Stimulated activated CD4-positive, alpha-beta T cell treated with anti-CD3 and anti-CD28 coated beads, Interleukin-1b, Interleukin-23, amount 100 ng/mL, for 1 hour (primary cell): ENCODE measurements at places on chromosomes 5 and 9.

- DNase-seq, result no peak
Measured at GRCh38 chr5:56164376-56164775, 68.8 kb downstream of the ANKRD55 start.

DNA sequence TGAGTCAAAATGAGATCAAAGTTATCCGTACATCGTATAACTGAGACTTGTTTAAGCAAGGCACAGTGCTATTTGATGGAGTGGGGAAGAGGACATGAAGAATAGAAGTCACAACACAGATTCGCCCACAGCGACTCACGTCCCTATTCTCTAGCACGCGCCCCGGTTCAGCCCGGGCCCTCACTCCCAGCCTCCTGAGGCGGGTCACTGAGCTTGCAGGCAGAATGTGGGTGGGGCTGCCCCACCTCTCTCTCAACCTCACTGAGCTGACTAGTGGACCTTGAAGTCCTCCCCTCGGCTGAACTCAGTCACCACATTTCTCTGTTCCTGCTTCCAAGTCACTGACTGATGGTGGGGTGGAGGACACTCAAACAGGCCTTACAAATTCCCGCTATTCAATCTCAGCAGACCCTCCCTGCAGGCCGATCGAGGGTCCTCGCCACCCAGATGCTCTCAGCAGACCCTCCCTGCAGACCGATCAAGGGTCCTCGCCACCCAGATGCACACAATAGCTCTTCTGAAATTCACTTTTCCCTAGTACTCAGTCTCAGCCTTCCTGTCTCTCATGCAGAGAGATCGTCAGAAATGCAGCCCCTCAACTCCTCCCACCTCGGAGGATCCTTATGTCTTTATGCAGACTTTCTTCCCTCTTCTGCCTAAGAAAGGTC is 12.9 kb downstream of the GLDC start:
- DNase-seq, result no peak

GRCh38 chr9:127982912-127983311 is 2.1 kb upstream of the EEIG1 start:
- DNase-seq, result no peak

DNA sequence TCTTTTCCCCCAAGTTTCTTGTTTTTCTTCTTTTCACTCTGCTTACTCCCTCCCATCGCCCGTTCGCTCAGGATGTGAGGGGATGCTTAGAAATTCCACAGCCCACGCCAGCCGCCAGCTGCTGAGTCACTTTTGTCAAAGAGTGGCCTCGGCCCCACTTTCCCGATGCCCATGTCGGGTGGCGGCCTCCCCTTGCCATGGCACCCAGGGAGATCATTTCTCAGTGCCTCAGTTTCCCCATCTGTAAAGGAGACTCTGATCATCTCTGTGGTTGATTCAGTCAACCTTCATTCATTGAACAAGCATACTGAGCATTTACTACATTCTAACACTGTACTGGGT is 353 bp upstream of the PDGFRB start:
- DNase-seq, result no peak

DNA sequence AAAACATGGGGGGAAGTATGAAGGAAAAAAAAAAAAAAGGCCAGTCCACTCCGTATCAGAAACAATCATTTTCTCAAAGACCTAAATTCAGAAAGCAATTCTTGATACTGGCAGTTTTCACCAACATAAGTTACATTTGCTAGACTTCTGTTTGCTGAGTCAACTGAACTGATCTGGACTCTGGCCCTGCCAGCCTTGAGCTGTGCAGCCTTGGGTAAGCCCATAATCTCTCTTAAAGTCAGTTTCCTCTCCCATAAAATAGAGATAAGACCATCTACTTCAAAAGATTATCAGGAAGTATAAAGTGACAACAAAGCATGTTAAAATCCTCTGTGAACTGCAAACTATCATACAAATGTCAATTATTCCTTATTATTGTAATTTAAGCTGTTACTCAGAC is 106.8 kb downstream of the MAPKAP1 start:
- no peak for DNase-seq
